ENCODE measurements at places on chromosomes 5 and 9.

DNA sequence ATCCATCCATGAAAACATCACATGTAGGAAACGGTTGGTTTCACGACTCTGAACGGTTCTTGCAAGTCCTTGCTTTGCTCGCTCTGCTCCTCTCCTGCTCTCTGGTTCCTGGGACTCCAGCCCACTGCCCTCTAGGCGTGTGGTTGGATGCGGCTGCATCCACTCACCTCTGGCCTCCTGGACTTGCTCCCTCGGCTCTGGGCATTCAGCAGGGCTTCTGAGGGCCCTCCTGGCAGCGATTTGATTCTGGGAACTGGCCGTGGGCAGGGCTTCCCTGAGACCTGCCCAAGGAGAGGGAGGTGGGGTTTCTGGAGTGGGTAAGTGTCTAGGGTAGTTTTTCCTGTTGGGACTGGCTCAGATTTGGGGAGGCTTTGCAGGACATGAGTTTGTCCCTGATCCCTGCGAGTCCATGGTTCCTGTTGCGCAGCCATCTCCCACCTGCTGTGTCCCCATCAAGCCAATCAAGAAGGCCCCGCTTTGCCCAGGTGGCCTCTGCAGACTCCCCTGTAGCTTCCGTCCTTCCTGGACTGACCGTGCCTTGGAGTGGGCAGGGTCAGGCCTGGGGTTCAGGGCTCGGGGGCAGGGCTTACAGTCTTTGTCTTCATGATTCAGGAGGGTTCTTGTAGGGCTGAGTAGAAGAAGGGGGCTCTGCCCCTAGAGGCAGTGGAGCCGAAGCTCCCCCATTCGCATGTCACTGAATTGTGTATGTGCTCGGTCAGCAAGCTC, 192.3 kb downstream of the CACNA1B start:
- no peak for DNase-seq

- peak; percentile 71 for DNase-seq
Measured at GRCh38 chr5:131541762-131542161, 93.3 kb downstream of the RAPGEF6 start.

DNA sequence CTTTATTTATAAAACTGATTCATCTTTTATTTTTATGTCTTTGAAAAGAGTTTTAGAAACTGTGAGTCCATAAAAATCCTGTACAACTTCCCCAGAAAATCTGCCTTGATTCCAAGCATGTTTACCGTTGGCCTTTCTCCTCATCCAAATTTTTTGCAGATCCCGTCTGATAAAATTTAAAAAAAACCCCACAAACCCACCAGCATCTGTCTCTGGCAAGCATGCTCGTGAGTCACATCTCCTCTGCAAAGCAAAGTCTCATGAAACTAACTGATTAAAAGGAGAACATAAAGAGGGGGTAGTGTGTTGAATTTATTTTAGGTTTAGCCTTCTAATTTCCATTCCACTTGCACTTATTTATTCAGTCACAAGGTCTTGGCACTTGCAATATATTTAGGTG, 109.4 kb downstream of the MAT2B start:
- no peak for DNase-seq

GRCh38 chr9:22682536-22682935, 235.9 kb downstream of the DMRTA1 start:
- peak; percentile 0 for DNase-seq

GRCh38 chr9:106449336-106449927, 413.5 kb upstream of the ZNF462 start:
- DNase-seq, result no peak
